ENCODE measurements at places on chromosomes 5 and 9.

DNA sequence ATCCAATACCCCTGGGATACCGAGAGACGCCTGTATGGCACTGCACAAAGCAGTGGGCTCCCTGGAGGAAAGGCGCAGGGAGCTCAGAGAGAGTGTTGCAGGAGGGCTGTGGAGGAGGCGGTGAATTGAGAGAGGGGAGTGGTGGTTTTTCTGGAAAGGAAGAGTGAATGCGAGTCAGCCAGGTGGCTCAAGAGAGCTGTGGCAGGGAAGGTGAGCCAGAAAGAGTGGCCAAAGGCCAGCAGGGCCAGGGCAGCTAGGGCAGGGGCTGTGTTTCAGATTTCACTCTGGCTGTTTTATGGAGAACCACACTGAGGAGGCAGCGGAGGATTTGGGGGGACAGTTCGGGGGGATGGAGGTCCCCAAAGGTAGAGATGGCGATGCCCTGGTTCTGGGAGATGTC, 13.0 kb upstream of the DAB2IP start:
- no peaks in the 10 kb centered on the region for H3K36me3 ChIP-seq
- no peak for DNase-seq
- H3K4me1 ChIP-seq, result peaks cover 24% of the 10 kb centered on the region

DNA sequence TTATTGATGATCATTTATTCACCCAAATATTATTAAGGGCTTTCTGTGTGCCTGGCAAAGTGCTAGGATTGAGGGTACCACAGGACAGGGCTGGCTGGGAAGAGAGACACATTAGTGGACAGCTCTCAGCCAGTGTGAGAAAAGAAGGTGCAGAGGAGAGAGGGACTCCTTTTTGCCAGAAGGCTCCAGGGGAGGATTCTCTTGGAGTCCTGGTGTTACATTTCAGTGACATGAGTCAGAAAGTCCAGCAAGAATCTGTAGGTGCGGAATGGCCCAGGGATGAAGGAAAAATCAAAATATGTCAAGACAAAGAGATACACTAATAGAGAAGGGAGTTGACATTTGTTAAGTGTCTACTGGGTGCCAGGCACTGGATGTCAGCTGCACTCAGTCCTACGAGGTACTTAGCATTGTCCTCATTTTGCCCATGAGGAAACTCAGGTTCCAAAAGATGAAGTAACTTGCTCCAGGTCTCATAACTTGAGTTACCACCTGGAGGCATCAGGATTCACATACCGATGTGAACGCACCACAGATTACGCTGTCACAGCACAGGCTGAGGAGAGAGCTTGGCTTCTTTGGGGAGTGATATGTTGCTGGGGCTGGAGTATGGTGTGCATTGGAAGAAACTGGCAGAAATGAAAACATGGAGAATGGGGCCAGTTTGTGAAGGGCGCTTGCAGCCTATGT, 60.5 kb downstream of the RASGRF2 start:
- no peaks in the 10 kb centered on the region for H3K4me1 ChIP-seq
- H3K4me3 ChIP-seq, result no peak overlapping the region
- no peak for DNase-seq

DNA sequence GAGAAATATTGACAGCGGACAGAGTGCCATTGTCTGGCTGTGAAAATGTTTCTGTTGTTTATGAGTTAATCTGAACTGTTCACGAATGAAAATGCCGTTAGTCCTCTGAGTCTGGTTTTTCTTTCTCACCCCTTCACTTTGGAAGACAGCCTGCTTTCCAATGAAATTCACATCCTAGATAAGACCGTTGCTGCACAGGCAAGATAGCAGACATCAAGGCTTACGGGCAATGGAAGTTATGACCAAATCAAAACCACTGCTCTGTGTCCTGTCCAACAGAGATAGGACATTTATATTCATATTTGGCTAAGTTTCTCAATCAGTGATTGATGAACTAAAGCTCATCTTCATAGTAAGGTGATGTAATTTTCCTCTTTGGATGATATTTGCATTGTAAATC, 180.0 kb upstream of the DMAC1 start:
- no peak overlapping the region for H3K27ac ChIP-seq
- H3K4me3 ChIP-seq, result no peak overlapping the region
- no peaks in the 10 kb centered on the region for H3K36me3 ChIP-seq
- DNase-seq, result no peak
- H3K4me1 ChIP-seq, result peaks cover 5% of the 10 kb centered on the region

- no peak overlapping the region for H3K4me3 ChIP-seq
- DNase-seq, result no peak
- no peaks in the 10 kb centered on the region for H3K36me3 ChIP-seq
- H3K4me1 ChIP-seq, result no peaks in the 10 kb centered on the region
- no peak overlapping the region for H3K27ac ChIP-seq
- H3K27me3 ChIP-seq, result no peaks in the 10 kb centered on the region
These were observed 125.0 kb downstream of the DTWD2 start for GRCh38 chr5:118863345-118863744.

- H3K4me1 ChIP-seq, result peaks cover 6% of the 10 kb centered on the region
- no peaks in the 10 kb centered on the region for H3K27me3 ChIP-seq
- H3K27ac ChIP-seq, result no peak overlapping the region
- H3K4me3 ChIP-seq, result no peak overlapping the region
- DNase-seq, result no peak
- H3K36me3 ChIP-seq, result no peaks in the 10 kb centered on the region
These were observed 59.4 kb upstream of the DNAH5 start for GRCh38 chr5:14003936-14004335.

DNA sequence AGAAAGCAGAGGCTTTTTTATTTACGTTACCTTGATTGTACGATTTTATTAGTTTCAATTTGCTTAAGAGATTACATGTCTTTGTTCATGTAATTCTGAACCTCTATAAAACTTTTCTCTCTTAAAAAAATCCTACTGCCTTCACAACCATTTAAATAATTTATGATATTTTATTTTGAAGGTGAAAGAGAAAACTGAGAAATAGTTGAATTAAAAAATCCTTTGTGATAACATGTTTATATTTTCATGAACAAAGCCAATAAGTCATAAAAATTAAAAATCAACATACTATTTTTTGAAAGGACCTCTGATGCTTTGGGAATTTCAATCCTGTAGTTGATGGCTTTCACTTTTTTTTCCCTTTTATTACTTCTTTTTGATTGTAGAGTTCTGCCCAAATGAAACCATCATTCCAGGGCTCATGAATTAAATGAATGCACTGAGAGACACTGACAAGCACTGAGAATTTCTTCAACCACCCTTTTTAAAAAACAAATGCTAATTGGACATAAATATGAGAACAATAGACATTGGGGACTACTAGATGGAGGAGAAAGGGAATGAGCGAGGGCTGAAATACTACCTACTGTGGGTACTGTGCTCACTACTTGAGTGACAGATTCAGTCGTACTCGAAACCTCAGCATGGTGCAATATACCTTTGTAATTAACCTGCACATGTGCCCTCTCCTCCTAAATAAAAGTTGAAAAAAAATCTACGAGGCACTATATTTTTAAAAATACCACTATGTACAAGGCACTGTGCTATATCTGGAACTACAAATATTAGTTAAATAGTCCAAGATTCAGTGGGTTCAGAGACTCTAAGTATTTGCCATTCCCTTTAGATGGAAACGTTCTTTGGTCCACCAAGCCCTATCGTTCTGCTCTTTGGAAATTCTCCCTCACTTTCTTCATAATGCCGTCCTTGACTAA, 5.9 kb downstream of the CDKN2A start:
- no peaks in the 10 kb centered on the region for H3K4me1 ChIP-seq
- no peak overlapping the region for H3K27ac ChIP-seq
- H3K36me3 ChIP-seq, result no peaks in the 10 kb centered on the region

DNA sequence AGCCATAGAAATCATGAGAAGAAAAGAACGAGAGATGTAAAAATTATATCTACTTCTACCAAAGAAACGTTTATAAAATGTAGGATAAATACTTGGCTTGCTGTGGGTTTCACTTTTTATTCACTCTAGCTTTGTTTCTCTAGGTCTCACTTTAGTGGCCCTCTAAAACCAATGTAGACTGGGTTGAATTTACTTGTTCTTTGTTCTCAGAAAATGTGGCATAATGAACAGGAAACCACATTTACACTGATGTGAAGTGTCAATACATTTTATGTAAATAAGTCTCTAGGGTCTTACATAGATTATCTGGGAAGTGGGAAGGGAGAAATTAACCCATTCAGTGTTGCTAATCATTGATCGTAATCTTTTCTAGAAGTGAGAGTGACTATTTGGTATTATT, 58.9 kb downstream of the PLPPR1 start:
- H3K4me3 ChIP-seq, result no peak overlapping the region
- no peak overlapping the region for H3K27ac ChIP-seq
- no peak for DNase-seq
- no peaks in the 10 kb centered on the region for H3K4me1 ChIP-seq

DNA sequence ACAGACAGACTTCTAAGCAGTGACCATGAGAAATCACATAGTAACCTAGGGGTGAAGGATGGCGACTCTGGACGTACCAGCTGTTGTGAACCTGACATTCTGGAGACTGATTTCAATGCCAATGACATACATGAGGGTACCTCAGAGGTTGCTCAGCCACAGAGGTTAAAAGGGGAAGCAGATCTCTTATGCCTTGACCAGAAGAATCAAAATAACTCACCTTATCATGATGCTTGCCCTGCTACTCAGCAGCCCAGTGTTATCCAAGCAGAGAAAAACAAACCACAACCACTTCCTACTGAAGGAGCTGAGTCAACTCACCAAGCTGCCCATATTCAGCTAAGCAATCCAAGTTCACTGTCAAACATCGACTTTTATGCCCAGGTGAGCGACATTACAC, 38.0 kb upstream of the CCDC152 start:
- H3K36me3 ChIP-seq, result no peaks in the 10 kb centered on the region
- no peak overlapping the region for H3K27ac ChIP-seq

DNA sequence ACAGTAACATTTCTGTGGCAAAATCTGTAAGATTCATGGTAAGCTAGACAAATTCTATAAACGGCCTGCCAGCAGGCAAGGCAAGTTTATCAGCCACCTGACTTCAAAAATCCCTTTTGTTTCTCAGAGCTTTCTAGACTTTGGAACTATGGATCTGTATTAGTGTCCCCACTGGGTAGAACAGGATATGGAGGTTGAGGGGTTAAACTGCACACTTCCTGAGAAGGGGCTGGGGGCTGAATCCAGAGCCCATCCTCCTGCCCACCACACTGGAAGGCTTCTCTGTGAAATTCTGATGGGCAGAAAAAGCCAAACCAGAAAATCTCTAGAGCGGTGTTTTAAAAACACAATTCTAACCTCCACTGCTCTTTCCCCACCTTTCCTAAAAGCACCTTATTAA, 128.7 kb downstream of the ENTREP1 start:
- H3K36me3 ChIP-seq, result no peaks in the 10 kb centered on the region
- no peak overlapping the region for H3K4me3 ChIP-seq
- no peaks in the 10 kb centered on the region for H3K27me3 ChIP-seq
- no peaks in the 10 kb centered on the region for H3K4me1 ChIP-seq
- H3K27ac ChIP-seq, result no peak overlapping the region

GRCh38 chr5:139064613-139065012, 133.6 kb downstream of the SIL1 start:
- no peak for DNase-seq
- H3K36me3 ChIP-seq, result no peaks in the 10 kb centered on the region
- H3K27ac ChIP-seq, result no peak overlapping the region

- H3K36me3 ChIP-seq, result no peaks in the 10 kb centered on the region
- H3K27me3 ChIP-seq, result no peaks in the 10 kb centered on the region
- DNase-seq, result peak; percentile 92
- H3K27ac ChIP-seq, result peak overlapping the region; percentile 38
- peaks cover 32% of the 10 kb centered on the region for H3K4me1 ChIP-seq
These were observed 24.8 kb downstream of the CCNJL start for GRCh38 chr5:160287378-160288051.

- H3K27me3 ChIP-seq, result no peaks in the 10 kb centered on the region
- no peak for DNase-seq
- no peak overlapping the region for H3K4me3 ChIP-seq
- peaks cover 20% of the 10 kb centered on the region for H3K4me1 ChIP-seq
These were observed 27.2 kb downstream of the ARHGAP26 start for GRCh38 chr5:142797420-142797819.

DNA sequence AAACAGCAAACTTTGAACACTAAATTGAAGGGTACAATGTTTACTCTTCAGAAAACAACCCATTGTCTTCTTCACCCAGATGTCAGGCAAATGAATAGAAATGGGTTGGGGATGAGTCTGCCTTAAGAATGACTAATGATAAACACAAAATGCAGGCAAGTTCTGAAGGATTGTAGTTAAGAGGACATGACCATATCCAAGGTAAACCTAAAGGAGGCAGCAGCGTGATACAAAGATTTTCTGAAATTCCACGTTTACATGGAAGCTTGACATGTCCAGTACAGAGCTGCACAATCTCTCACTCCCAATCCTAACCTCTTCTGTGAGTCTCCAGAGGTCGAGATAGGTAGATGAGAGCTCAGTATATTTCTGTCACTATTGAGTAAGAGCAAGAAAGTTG, 1263.2 kb upstream of the CDH6 start:
- H3K4me3 ChIP-seq, result no peak overlapping the region
- DNase-seq, result no peak
- H3K36me3 ChIP-seq, result no peaks in the 10 kb centered on the region
- H3K4me1 ChIP-seq, result no peaks in the 10 kb centered on the region
- H3K27me3 ChIP-seq, result no peaks in the 10 kb centered on the region

DNA sequence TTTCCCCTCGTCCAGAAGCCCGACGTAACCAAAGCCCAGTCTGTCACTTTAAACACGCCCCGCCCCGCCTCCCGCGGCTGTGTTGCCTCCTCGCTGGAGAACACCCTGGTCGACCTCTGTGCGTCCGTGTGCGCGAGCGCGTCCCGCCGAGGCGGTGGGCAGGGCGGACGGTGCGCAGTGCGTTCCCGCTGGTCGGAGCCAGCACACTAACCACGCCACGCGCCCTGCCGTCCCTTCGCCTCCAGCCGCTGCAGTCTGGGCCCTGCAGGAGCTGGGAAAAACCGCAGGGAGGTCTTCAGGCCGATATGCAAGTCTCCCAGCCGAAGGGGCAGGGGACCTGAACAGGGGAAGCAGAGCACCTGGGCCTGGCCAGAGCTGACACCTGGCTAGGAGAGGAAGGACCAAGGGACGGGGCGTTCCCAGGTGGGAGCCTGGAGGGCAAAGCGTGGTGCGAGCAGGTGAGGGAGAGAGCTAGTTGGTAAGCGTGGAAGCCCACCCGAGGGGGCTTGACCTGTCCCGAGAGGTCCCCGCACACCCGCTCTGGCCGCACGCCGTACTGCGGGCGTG, 1.3 kb upstream of the PHPT1 start:
- H3K4me3 ChIP-seq, result peak overlapping the region; percentile 89
- H3K27me3 ChIP-seq, result peaks cover 36% of the 10 kb centered on the region
- H3K27ac ChIP-seq, result peak overlapping the region; percentile 87
- peaks cover 31% of the 10 kb centered on the region for H3K4me1 ChIP-seq

DNA sequence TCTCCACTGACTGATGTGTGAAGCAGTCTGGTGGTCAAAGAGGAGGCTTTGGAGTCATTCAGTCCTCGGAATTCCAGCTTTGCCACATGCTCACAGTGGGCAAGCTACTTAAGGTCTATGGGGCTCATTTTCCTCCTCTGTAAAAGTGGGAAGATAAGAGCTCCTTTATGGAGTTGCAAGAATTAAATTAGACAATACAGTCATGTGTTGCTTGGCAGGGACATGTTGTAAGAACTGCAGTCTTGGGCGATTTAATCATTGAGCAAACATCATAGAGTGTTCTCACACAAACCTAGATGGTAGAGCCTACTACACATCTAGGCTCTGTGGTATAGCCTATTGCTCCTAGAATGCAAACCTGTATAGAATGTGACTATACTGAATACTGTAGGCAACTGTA, 253.9 kb downstream of the SH3GL2 start:
- H3K27ac ChIP-seq, result no peak overlapping the region
- DNase-seq, result no peak
- H3K27me3 ChIP-seq, result no peaks in the 10 kb centered on the region
- H3K4me1 ChIP-seq, result no peaks in the 10 kb centered on the region
- no peak overlapping the region for H3K4me3 ChIP-seq
- no peaks in the 10 kb centered on the region for H3K36me3 ChIP-seq

Data from upper lobe of right lung (tissue), 1 donor.